Hippocampal formation (tissue), 2 donors: ENCODE measurements at places on chromosomes 2 and 18.

DNA sequence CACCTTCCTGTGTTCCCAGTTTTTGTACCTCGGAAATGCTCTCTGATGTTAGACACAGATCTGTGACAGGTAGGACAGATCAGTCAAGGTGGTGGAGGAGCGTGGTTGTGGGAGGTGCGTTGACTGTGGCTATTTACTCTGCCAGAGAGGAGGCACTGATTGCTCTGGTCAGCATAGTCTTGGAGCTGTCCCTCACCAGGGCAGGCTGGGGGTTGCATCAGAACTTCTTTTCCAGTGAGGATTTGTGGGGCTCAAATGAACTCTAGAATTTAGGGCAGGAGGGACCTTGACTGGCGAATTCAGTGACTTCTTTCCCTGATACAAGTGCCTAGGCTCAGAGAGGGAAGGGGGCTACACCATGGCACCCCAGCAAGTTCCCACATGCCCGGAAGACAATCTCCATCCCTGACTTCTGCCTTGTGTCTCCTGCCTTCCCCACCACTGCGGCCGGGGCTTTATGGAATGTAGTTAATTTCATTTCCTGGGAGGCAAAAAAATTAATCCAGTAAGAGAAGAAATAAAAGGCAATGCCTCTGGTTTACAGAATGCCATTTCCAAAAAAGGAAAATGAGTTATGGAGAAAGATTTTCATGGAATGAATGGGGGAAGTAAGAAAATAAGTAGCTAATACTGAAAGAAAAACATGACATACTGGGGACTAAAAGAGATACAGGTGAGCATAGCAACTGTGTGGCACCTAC, 26.1 kb downstream of the NIFK start:
- no peak for DNase-seq

- no peak for DNase-seq
These were observed 148.5 kb upstream of the DNMT3A start for GRCh38 chr2:25490217-25490616.

DNA sequence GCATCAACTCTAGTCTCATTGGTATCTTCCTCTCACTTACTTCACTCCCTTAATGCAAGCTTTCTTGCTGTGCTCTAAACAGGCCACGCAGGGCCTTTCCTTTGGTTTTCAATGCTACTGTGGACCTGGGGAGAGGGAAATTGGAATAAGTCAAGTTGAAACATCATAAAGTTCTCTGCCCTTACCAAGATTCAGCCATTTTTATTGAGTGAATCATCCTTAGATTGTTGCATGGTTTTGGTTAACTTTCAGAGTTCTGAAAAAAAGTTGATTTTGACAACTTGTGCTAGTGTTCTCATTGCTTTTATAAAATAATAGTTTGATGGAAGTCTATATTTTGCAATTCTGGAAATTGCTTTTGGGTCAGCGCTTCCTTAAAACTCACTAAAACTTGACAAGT, 852.8 kb upstream of the ACVR2A start:
- DNase-seq, result no peak

DNA sequence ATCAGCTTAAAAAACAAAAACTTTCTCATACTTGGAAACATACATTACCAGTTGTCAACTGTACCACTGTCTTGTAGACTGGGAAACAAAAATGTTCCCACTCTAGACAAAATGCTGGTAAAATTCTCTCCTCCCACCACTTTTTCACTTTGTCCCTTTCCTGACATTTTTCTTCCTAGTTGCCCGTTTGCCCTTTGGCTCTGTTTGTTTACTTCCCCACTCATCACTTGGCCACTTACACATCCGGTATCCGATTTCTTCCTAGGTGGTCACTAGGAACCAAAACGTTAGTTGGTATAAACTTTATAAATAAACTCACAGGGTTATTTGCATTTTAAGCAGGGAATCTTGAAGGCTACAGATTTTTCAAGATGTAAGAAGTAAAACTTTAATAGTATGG, 84.9 kb downstream of the METTL4 start:
- DNase-seq, result no peak

- no peak for DNase-seq
These were observed 502.2 kb upstream of the SETBP1 start for GRCh38 chr18:44178476-44178875.

GRCh38 chr2:44936275-44936674, 5.2 kb upstream of the SIX3 start:
- no peak for DNase-seq

- no peak for DNase-seq
These were observed 46.9 kb downstream of the MAP4K3 start for GRCh38 chr2:39390216-39390615.

DNA sequence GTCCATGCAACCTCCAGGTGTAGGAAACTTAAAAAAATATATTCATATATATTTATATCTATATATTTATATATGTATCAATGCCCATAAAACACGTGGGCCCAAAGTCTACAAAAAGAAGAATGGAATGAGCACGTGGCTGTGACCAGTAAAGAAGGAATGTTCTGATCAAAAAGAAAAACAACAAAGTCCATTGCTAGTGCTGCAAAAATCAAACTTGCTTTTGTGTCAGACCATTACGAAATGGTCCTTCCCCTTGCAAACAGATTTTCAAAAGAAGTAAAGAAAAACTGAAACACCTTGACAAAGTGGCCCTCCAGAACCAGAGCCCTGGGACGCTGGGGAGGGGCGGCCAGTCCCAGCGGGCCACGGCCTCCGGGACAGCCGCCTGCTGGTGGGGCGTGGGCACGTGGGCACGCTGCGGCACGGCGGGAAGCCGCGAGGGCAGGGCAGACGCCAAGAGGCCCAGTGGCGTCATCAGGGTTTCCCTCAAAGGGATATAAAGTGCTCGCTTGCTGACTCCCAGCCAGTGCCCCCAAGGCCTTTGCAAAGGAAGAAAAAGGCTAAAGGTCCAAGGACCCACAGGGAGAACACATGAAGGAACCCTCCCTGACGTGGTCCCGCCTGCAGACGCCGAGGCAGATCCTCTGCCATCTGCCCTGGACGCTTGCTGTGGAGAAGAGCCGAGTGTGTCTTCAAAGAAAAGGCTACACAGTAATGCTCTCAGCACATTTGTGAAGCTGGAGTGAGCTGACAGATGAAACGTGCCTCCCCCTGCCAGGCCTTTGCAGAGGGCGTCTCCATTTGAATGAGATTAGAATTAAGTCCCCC, 201.8 kb downstream of the TWIST2 start:
- no peak for DNase-seq

GRCh38 chr18:55731594-55732042, 143.6 kb upstream of the TCF4 start:
- no peak for DNase-seq

- no peak for DNase-seq
These were observed 27.7 kb downstream of the IMPA2 start for GRCh38 chr18:12008842-12009580.

GRCh38 chr2:74740741-74741431, 86.8 kb downstream of the SEMA4F start:
- no peak for DNase-seq

- DNase-seq, result no peak
These were observed 381.9 kb upstream of the MC4R start for GRCh38 chr18:60754413-60755009.

- DNase-seq, result no peak
These were observed 59.1 kb upstream of the TMEM178A start for GRCh38 chr2:39606585-39606984.

DNA sequence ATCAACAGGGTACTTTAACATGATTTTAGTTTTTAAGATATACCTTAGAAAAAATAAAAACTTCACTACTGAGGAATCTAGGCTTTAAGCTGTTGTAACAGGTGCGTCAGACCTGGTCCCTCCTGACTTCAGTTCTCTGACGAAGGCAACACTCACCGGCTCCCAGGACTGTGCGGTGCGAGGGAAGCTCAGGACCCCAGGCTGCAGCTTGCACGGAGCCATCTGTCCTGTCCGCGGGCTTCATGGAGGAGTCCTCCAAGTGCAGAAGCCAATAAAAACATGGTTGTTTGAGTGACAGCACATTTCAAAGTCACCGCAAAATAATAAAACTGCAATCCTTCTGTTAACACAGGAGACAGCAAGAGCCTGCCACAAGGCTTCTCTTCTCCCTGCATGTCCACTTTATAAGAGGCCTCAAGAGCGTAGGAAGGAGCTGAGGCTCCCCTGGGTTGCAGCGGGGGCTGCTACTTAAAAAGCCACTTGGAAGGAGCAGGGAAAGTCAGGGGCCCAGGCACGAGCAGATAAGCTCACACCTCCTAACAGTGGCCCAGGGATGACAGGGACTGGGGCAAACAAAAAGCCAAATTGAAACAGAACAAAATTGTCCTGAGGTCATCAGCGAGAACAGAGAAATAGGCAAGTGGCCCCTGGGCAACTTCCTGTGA, 4.6 kb downstream of the HJURP start:
- no peak for DNase-seq

- DNase-seq, result no peak
These were observed 69.7 kb upstream of the NRP2 start for GRCh38 chr2:205612636-205613035.

GRCh38 chr2:104812286-104812685, 41.6 kb upstream of the POU3F3 start:
- DNase-seq, result no peak

GRCh38 chr2:234318361-234318760, 178.5 kb downstream of the ARL4C start:
- no peak for DNase-seq

DNA sequence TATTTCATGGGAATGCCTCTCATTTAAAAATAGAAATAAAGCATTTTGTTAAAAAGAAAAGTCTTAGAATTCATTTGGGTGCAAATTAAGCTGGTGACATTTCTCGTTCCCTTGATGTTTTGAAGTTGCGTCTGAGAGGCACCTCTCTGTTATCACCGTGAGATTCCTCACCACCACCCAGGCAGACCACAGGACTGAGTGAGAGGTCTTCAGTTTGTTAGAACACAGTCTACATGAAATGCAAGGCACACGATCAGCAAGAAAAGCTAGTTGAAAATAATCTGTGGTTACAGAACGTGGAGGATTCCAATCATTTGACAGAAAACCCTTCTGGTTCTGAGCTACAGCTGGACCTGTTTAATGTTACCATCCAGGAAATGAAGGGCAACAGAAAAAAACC, 116.0 kb downstream of the UXS1 start:
- DNase-seq, result no peak
